ENCODE measurements at places on chromosomes 13 and 19. TPM values are rescaled to one million over a fixed set of nuclear protein-coding genes. Genes with fewer than 3 reads are reported as not detected.

The CACNG6 gene
- total RNA-seq = 11.4 TPM

The NBEA gene
- total RNA-seq = 2.4 TPM

The NXNL1 gene
- total RNA-seq = not detected

The ZNF175 gene
- 5.0 TPM for total RNA-seq

The CCDC169 gene
- total RNA-seq = 0.33 TPM

The FLT1 gene
- 0.02 TPM for total RNA-seq

The DENND1C gene
- 0.17 TPM for total RNA-seq
